ENCODE measurements at places on chromosomes 12 and 14. TPM values are rescaled to one million over a fixed set of nuclear protein-coding genes. Genes with fewer than 3 reads are reported as not detected.

Gene TTC6
- total RNA-seq, result not detected

- DNase-seq, result peak; percentile 76
These were observed 5.0 kb upstream of the SLC25A47 start for GRCh38 chr14:100317912-100318808.

- no peak for DNase-seq
These were observed 99.6 kb downstream of the SLC38A6 start for GRCh38 chr14:61080591-61081010.

- no peak for DNase-seq
These were observed 40.0 kb downstream of the FRS2 start for GRCh38 chr12:69509904-69510827.

Gene TAPBPL
- 10.0 TPM for total RNA-seq

DNA sequence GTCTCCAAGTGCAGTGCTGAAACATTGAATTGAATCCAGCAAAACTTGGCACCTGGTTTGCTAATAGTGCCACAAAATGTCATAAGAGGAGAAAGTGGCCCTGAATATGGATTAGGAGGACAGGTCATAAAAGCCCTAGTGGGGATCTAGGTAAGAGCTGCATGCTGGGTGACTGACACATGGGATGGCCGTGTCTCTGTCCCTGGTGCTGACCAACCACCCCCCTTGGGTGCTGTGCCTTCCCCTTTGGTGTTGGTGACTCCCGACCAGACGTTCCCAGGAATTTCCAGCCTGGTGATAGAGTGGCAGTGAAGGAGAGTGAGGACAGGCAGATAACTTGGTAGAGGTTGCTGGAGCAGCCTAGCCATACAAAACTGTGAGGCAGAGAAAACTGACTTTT is 142.8 kb downstream of the VRK1 start:
- DNase-seq, result no peak

Gene FGD4
- total RNA-seq, result 13.8 TPM

GRCh38 chr12:78420991-78421390 is 443.6 kb upstream of the SYT1 start:
- DNase-seq, result no peak

GRCh38 chr12:40183715-40184114 is 41.1 kb upstream of the LRRK2 start:
- no peak for DNase-seq

GRCh38 chr14:89621791-89622638 is 205.0 kb upstream of the FOXN3 start:
- no peak for DNase-seq

GRCh38 chr12:25712169-25712568 is 159.1 kb upstream of the LMNTD1 start:
- DNase-seq, result no peak

DNA sequence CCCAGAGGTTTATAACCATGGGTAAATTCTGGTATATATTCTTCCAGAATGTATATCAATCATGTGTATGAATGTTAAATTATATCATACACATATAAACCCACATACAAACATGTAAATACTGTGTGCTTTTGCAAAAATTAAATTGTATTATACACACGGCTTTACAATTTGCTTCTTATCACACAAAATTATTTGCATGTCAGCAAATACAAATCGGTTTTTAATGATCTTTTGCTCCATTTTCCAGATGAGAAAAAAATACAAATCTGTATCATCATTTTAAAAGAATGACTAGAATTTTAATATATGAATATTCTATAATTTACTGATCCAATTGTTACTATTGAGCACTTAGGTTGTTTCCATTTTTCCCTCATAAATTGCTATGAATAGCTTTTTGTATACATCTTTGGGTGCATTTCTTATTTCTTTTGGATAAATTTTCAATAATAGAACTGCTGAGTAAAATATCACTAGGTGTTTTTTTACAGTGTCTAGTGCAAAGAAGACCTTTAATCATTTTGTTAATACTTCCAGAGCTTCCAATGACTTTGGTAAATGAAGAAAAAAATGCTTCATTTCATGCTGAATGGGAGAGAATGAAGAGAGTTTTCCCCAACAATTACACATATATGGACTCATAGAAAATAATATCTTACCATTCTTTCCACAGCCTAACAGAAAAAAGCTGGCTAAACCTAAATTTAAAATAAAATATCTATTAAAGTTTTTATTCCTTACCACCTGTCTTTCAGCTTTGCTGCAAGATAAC is 3.5 kb downstream of the LYZ start:
- DNase-seq, result no peak
